ENCODE measurements at places on chromosomes 6 and 20.

- DNase-seq: peak; percentile 63
Observed at GRCh38 chr20:40279390-40279789, 409.6 kb downstream of the MAFB start.

DNA sequence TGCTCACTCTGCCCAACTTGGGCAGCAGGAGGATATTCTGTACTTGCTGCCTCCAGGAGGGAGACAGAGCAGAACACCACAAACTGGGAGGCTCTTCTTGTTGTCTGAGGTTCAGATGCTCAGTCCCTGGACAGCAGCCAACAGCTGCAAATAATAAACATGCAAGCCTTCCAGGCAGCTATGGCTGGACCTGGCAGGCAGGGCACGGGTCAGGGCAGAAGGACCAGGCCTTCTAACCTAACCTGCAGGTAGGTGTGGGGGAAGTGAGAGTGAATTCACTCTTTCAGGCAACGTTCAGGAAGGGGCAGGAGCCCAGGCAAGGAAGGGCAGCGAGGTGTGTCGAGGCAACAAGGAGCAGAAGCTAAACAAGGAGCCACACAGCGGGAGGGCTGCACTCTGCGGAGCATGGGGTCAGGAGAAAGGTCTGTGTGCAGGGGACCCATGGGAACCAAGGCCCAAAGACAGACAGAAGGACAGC lies 31.5 kb downstream of the NINL start:
- no peak for DNase-seq

DNA sequence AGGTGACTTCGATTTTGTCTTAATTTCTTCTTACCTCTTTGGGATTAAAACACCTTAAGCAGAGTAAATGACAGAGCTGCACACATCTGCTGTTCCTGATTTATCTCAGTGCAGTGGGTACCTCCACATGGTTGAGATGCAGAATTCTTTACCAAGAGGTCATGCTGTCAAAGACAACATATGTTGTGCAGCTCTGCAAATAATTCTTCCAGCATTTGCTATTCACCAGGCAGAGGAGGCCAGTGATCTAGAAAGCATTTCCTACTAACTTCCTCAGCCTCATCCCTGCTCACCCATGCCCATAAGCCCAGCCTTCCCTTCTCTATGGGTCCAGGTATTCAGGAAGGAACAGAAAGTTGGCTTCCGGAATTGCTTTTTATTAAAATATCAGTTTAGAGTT lies 109.3 kb downstream of the THBS2 start:
- DNase-seq: no peak

DNA sequence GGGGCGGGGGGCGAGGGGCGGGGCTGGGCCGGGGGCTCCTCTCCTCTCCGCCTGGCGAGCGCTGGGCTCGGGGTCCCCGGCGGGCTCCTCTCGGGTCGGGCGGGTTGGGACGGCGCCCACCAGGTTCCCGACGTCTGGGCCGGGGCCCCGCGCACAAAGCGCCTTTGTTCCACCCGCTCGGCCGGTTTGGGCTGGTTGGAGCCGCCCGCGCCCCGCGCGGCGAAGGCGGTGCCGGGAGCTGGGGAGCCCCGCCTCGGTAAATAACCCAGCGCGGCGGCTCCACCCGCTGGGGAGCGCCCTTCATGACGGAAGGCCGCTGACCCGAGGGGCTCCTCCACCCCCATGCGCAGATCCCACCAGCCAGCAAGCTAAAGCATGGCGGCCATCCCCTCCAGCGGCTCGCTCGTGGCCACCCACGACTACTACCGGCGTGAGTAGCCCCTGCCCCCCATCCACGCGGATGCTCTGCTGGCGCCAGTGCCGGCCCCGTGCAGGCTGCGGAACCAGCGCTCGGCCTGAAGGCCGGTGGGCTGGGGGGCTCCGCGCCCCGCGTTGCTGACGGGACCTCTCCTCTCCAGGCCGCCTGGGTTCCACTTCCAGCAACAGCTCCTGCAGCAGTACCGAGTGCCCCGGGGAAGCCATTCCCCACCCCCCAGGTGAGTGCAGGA lies 503 bp downstream of the PPDPF start:
- DNase-seq: no peak

DNA sequence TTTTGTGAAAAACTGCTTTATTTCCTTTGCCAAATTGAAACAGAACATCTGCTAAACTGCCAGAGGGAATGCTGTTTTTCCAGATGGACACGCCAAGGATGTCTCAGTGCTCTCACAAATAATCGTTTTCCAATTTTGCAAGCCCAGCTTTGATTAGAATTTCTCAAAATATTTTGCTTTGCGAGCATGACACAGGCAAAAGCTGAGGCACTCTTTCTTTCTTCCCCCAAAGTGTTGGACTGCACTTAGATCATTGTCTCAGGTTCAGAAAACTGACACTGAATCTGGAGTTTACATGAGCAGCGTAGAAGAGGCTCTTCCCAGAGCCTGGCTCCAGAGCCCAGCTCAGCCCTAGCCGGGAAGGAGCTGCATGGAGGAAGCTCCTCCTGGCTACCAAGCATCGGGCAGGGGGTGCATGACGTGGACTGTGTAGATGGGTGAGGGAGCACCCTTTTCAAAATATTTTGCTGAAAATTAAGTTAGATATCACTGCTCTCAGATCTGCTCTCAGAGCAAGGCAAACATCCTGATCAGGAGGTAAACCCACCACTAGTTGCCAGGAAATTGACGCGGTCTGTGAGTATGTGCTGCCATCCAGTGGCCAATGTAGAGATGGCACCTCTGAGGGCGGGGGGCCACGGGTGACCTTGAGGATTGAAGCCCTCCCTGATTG lies 107.5 kb downstream of the SLC22A3 start:
- no peak for DNase-seq

DNA sequence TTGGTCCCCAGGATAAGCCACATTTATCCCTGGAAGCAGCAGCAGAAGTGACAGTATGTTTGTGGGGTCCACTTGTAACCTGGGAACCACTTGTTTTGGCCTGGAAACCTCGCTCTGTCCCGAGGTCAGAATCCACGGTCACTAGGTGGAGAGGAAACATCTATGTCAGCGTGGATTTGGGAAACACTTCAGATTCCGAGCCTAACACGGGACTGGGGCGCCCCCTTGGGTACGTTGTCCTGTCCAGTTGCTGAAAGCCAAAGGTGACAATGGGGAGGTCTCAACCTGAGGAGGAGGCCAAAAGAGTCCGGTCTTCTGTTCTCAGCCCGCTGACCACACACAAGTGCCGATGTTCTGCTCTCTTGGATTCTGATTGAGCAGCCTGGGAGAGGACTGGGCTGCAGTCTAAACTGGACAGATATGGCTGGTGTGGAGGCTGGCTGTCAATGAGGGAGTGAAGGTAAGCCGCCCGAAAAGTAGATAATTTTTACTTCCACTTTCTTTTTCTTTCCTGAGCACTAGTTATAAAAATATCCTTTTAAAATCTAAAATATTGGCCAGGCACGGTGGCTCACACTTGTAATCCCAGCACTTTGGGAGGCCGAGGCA lies 4.9 kb upstream of the ZFP57 start:
- no peak for DNase-seq

- no peak for DNase-seq
Observed at GRCh38 chr6:159766906-159767305, 5.1 kb downstream of the ACAT2 start.

GRCh38 chr20:6715401-6715941 lies 52.0 kb upstream of the BMP2 start:
- no peak for DNase-seq

DNA sequence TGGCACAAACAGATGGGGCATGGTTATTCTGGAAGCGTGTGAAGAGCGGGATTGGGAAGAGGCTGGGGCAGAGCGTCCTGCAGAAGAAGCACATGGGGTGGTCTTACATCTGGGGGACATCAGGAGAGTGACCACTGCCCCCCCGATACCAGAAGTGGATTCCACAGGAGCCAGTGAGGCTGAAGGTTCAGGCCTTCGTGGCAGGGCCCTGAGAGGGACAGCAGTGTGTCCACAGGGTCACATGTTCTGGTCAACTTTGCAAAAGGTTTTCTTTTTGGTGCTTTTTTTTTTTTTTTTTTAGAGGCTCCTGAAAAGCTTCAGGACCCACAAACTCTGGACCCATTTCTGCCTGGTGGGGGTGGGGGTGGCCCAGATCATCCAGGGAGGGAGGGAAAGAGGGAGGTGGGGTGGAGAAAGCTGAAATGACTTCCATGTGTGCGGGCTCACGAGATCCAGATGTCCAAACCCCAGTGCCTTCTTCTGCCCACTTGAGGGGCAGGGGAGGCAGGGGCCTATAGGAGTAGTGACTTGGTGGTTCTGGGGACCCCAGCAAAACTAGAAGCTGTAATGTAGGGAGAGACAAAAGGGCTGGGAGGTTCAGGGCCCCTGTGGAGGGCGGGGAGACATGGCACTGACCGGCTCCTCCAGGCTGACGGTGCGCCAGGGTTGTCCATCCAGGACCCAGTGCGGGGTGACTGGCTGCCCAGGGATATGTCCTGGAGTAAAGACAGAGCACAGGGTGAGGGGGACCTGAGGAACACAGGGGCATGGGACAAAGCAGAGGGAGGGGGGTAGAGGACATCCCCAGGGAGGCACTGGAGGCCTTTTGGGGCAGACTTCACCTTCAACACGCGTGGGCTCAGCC lies 2.7 kb downstream of the ADAM33 start:
- DNase-seq: no peak

All from AG09309 (cell line).